Foreskin keratinocyte (primary cell): ENCODE measurements at places on chromosomes 1 and 21.
A peak's percentile ranks its signal among the peaks of the same experiment; 100 is the strongest.

- DNase-seq, result peak; percentile 10
These were observed 47.7 kb downstream of the NMNAT2 start for GRCh38 chr1:183370399-183371058.

- DNase-seq, result no peak
These were observed 4.6 kb downstream of the LRRC3 start for GRCh38 chr21:44459712-44460440.

DNA sequence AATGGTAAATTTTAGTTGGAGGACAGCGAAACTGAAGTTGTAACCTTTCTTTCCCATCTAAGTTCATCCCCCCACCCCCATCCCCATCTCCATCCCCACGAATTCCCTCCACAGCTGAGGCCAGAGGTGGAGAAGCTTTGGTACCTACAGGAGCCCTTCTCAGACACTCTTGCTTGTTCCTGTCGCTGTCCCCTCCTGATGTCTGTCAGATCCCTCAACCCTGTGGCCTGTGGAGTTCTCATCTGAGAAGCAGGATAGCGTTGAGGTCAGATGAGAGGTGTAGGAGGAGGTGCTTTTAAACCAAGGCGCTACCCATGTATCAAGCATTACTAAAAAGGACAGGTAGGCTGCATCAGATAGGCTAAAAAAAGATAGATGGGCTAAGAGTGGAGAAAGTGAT lies 769 bp downstream of the NTPCR start:
- DNase-seq, result peak; percentile 23

DNA sequence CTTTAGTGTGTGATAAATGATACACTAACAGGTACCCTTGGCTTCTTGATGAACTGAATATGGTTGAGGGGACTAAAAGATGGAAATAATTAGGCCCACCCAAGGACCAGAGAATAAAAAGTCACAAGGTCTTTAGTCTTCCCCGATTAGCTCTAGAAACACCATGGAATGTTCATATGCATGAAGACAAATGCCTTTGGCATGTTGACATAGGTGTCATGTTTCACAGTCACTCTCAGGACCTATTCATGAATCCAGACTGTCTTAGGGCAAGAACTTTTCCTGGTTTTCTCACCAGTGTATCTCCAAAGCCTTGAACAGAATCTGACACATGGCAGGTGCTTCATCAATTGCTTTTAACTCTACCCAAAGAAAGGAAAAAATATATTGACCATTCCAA lies 412.8 kb downstream of the AJAP1 start:
- no peak for DNase-seq
